ENCODE measurements at places on chromosomes 1 and 21.

DNA sequence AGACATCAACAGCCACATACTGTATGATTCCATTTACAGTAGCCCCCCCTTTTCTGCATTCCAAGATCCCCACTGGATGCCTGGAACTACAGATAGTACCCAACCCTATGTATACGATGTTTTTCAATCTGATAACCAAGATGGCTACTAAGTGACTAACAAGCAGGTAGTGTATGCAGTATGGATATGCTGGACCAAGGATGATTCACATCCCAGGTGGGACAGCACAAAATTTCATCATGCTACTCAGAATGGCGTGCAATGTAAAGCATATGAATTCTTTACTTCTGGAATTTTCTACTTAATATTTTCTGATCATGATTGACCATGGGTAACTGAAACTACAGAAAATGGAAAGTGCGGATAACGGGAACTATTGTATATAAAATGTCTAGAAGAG lies 30.0 kb upstream of the MRPS6 start:
- DNase-seq: no peak

DNA sequence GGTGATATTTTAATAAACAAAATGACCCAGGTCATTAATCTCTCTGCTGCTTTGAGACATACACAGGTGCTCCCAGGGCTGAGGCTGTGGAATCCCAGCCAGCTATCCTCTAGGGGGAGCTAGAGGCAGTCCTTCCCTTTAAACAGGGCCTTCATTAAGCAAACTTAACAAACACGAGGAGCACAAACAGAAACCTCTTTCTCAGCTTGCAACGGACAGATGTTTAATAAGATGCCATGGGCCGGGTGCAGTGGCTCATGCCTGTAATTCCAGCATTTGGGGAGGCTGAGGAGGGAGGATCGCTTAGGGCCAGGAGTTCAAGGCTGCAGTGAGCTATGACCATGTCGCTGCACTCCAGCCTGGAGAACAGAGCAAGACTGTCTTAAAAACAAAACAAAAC lies 106.7 kb downstream of the HIVEP3 start:
- no peak for DNase-seq

GRCh38 chr1:226870026-226870400 lies 403 bp upstream of the PSEN2 start:
- no peak for DNase-seq

DNA sequence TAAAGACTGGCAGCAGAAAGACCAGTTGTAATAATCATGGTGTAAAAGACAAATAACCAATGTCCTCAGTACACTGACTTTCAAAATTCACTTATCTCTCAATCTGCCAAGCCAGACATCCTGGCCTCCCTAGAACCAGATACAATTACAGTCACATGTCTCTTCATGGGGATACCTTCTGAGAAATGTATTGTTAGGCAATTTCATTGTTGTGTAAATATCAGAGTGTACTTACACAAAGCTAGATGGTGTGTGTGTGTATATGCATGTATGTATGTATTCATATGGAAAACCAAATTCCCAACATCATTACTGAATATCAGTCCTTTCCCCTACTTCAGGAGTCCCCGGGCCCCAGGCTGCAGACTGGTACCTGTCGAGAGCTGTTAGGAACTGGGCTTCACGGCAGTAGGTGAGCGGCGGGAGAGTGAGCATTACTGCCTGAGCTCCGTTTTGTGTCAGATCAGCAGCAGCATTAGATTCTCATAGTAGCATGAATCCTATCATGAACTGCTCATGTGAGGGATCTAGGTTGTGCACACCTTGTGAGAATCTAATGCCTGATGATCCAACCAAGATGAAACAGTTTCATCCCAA lies 65.3 kb upstream of the ZNF326 start:
- no peak for DNase-seq

- no peak for DNase-seq
Measured at GRCh38 chr1:70840260-70840953, 207.2 kb downstream of the PTGER3 start.

- DNase-seq: no peak
Measured at GRCh38 chr1:41021526-41022308, at the start of gene SLFNL1. Gene SLFNL1 (minus strand): TSS chr1:41021725. CDS start chr1:41020660, 1,065 bp downstream.

DNA sequence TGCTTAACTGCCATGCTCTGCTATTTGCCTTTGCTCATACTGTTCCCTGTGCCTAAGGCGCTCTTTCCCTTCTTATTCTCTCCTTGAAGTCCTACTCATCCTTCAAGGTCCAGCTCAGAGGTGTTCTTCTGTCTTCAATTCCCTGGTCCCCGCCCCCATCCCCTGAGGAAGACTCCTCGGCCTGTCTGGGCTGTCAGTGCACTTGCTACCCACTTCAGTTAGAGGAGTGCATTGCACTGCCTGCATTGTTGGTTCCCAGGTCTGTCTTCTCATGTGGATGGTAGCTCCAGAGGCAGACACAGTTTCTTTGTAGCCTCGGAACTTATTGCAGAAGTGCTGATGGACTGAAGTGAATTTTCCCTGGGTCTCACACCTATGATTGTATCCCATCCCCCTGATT lies 194.0 kb downstream of the C1orf94 start:
- no peak for DNase-seq

DNA sequence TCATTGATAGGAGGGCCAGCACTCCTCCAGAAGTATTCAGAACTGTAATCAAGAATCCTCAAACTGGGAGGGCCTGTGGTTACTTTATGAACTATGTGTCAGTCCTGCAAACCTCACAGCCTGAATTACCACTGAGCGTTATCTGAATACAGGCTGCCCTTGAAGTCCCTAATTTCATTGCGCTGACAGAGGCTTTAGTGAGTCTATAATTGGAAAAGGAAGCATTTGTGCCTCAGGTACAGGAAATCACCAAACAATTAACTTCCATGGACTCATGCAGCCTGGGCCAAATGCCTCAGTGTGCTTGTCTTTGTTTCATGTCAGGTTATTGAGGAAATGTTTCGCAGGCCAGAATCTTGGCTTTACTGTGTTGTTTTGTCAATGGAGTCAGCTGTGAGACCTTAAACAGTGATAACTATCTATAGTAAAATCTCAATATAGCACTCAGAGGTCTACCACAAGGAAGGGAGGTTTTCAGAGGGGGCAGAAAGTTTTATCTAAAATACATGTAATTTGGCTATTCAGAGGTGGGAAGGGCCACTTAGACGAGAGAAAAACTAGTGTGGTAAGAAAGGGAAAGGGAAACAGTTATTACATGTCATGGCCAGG lies 32.9 kb upstream of the DOCK7 start:
- DNase-seq: no peak

GRCh38 chr1:111976332-111976731 lies 13.1 kb downstream of the KCND3 start:
- DNase-seq: no peak

DNA sequence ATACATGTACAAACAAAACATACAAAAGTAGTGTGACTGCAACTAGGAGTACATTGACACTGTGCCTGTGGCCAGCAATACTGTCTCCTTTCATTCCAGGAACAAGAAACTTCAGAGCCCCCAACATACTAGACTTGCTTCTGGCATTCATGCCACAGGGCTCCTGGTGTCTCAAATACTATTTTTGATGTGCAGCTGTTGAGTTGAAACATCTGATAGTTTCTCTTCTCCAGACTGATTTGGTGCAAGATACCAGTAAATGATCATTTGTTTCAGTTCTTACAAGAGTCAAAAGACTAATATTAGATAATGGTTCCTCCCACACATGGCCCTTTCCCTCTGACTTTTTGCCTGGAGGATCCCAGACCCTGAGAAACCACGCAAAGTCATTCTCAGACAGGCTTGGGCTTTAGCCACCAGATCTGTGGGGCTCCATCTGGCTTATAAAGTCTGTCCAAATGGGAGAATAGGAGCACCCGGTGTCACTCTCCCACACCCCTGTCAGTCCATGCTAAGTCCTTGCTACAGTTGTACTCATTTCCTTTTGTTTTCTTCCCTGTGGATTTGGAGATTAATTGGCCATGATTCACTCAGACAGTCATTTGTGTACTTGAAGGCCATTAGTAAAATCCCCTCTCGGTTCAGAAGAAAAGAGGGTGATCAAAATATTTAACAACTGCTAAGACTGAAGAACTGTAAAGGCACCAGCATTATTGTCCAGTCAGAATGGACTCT lies 163.5 kb upstream of the RUNX1 start:
- no peak for DNase-seq

DNA sequence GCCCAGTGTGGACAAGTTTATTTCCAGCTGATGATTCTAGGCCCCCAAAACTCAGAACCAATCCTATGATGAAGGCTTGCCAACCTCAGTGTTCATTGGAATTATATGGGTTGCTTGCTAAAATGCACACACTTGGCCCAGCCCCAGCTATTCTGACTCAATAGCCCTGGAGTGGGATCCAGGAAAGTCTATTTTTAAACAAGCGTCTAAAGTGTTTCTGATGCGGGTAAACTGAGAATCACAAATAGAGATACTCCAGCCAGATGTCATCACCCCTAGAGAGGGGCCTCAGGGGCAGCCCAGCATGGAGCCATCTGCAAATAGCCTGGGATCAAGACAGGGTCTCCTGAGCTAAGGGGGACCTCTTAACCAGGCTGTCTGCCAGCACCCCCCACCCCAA lies 46.0 kb downstream of the PKP1 start:
- no peak for DNase-seq

DNA sequence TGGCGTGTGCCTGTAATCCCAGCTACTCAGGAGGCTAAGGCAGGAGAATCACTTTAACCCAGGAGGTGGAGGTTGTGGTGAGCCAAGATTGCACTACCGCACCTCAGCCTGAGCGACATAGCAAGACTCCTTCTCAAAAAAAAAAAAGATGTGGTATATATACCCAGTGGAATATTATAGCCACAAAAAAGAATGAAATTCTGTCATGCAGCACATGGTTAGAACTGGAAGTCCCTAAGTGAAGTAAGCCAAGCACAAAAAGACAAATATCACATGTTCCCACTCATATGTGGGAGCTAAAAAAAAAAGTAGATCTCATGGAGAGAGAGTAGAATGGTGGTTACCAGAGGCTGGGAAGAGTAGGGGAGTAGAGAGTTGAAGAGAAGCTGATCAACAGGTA lies 18.7 kb downstream of the PSMB4 start:
- DNase-seq: no peak

DNA sequence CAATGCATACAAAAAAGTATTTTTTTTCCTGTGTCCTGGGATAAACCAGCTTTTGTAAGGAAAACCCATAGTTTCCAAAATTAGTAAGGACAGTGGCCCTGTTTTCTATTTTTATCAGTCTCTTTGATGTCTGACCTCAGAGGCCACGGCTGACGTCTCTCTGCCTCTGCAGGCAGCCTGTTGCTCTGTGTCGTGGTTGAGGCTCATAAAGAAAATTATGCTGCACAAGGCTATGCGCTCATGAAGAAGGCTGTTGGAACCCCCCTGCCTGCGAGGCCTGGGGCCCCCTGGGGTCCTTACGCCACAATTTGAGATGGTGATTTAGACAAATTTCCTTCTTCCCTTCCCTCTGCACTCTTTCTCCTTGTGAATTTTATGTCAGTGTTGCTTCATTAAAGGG lies 48.9 kb downstream of the AGPAT3 start:
- no peak for DNase-seq

GRCh38 chr1:20339811-20340457 lies 49.3 kb downstream of the VWA5B1 start:
- DNase-seq: no peak

GRCh38 chr21:36004441-36004840 lies 55.9 kb downstream of the SETD4 start:
- no peak for DNase-seq

DNA sequence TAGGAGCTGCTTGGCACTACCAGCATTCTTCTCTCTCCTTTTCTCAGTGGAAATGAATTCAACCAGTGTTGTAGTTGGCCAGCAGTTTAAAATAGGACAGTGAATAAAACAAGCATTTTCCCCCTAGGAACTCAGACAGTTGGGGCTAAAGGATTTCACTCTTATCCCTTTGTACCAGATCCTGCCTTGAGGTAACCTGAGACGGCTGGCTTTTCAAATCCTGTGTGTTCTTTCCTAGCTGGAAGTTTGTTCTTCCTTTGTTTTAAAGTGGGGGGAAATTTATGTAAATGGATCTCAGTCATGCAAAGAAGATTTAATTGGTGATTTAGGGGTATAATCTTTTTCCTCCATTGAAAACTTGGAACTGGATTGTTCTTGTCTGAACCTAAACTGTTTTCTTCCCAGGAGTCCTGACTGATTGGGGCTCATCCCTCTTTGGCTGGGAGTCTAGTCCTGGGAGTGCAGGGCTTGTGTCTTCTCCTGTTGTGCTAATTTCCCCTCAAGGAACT lies 23.3 kb downstream of the ZP4 start:
- no peak for DNase-seq

GRCh38 chr21:43306391-43306790 lies 120.5 kb downstream of the SIK1 start:
- no peak for DNase-seq

- DNase-seq: no peak
Measured at GRCh38 chr1:27220096-27220495, 14.3 kb upstream of the WDTC1 start.

DNA sequence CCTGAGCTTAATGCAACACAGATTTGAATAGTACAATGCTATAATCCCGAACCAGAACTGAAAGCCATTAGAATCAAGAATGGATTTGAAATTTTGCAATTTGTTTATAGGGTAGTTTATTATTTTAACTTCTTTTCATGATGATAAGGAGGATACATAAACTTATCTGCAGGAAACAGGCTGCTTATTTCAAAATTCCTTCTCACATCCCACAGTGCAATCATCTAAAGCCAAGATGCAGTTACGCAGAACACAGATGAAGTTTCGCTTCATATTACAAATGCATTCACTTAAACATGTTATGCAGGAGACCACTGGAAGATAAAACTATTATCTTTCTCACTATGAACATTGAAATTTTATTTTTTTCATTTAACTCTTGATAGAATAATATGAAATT lies 1019.6 kb downstream of the PLA2G4A start:
- DNase-seq: no peak

GRCh38 chr1:29800522-29800956 lies 564.2 kb downstream of the PTPRU start:
- no peak for DNase-seq

- no peak for DNase-seq
Measured at GRCh38 chr21:45547545-45547900, 5.3 kb upstream of the SLC19A1 start.

GRCh38 chr1:212677136-212677535 lies 22.5 kb downstream of the BATF3 start:
- DNase-seq: no peak

DNA sequence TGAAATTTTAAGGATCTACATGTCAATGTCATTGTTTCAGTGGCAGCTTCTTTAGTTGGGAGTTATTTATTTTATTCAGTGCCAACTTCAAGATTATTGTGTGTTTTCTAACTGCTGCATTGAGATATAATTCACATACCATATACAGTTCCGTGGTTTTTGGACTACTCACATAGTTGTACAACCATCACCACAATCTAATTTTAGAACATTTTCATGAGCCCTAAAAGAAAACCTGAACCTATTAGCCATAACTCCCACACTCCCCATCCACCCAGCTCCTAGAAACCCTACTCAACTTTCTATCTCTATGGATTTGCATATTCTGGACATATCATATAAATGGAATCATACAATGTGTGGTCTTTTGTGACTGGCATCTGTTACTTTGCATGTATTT lies 220.0 kb downstream of the LRRC40 start:
- DNase-seq: no peak

GRCh38 chr1:118322331-118322730 lies 137.3 kb upstream of the SPAG17 start:
- no peak for DNase-seq

All from stimulated activated CD4-positive, alpha-beta T cell treated with anti-CD3 and anti-CD28 coated beads, Interleukin-1b, Interleukin-23, amount 100 ng/mL, for 1 hour (primary cell).